ENCODE measurements at places on chromosomes 1 and 21. TPM values are rescaled to one million over a fixed set of nuclear protein-coding genes. Genes with fewer than 3 reads are reported as not detected.

DNA sequence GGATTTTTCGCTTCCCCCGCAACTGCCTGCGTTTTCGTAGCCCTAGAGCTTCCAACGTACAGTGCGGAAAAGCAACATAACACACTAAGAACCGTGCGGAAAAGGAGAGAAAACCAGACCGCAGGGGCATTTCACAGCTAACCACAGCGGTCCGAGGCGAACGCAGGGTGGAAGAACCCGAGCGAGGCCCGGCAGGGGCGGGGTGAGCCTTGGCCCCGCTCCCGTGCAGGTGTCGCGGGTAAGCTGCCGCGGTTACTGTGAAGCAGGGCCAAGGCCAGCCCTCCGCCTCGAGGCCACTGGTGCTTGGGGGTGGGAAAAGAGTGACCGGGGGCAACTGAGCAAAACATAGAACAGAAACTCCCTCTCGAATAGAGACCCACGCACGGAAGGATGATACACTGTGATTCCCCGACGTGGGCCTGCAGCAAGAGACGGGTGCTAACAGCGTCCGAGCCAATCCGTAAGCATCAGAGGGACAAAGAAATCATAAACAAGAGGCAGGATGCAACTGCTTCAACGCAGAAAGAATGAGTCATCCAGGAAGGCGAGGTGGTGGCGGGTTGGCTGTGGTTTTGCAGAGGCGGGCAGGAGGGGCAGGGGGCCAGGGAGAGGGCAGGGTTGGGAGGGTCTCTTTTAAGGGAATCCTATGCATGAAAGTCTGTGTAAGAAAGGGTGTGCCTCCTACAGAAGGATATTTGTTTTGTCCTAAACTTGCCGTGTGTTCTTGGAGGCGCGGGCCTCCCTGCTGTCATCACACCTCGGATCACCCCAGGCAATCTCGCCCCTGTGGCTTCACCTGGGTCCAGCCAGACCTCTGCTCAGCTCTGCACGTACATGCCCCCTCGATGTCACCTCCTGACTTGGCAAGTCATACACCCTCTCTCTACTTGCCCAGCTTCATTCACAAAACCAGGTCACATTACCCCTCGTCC lies 7.3 kb downstream of the GNG4 start:
- no peak overlapping the region for H3K4me3 ChIP-seq
- H3K27me3 ChIP-seq, result no peaks in the 10 kb centered on the region
- H3K4me1 ChIP-seq, result no peaks in the 10 kb centered on the region
- no peaks in the 10 kb centered on the region for H3K36me3 ChIP-seq
- no peak for DNase-seq

DNA sequence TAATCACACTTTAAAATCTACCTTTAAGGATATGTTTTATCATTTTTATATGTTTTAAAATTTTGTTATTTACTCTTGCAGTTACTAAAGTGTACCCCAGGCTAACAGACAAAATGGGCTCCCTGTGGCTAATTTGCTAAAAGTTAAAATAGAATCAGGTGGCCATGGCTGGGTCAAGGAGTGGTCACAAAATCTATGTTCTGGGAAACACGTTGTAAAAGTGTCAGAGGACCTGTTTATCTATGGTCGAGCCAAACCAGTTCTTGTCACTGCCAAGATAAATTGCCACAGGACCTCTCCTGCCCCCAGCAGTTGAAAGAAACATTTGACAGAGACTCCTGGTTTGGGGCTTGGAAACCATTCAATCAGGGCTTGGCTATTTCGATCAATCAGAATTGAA lies 21.2 kb upstream of the TTLL7 start:
- H3K27ac ChIP-seq, result no peak overlapping the region
- H3K36me3 ChIP-seq, result no peaks in the 10 kb centered on the region
- no peak overlapping the region for H3K4me3 ChIP-seq
- DNase-seq, result no peak

- no peaks in the 10 kb centered on the region for H3K36me3 ChIP-seq
- peak overlapping the region; percentile 87 for H3K27ac ChIP-seq
- H3K4me3 ChIP-seq, result peak overlapping the region; percentile 66
- DNase-seq, result peak; percentile 77
- no peaks in the 10 kb centered on the region for H3K27me3 ChIP-seq
- H3K4me1 ChIP-seq, result no peaks in the 10 kb centered on the region
Observed at GRCh38 chr1:15684468-15685291, 560 bp downstream of the PLEKHM2 start.

DNA sequence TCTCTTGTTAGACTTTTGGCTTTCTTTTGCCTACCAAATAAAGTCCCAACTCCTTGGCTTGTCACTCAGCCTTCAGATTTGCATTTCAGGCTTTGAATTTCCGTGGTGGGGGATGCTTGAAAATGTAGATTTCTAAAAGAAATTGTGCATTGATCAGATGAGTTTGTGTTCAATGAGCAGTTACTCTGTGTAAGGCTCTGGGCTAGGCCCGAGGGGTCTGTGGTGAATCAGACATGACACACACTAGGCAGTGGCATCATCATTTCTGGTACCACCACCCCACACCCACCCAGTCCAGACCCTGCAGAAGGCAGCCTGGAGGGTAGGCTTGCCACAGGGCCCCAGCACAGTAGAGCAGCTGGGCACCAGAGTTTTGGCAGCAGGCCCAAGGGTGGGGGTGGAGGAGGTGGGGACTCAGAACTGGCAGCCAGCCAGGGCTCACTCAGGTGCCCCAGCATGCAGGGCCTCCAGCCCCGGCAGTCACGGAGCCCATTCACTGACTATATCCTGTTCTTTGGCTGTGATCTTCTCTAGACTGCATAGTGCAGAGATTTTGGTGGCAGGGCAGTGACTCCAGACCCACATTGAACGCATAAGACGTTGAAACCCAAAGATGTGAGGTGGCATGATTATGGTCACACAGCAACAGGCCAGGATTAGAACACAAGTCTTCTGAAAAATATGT lies 97.2 kb upstream of the ARTN start:
- H3K27ac ChIP-seq, result peak overlapping the region; percentile 41
- H3K4me1 ChIP-seq, result peaks cover 36% of the 10 kb centered on the region
- no peaks in the 10 kb centered on the region for H3K27me3 ChIP-seq
- peak; percentile 76 for DNase-seq

The GUCA2B gene
- 6.7 TPM for total RNA-seq

The SCAF4 gene
- 19.1 TPM for total RNA-seq

Data from sigmoid colon (tissue), 7 donors.